Body of pancreas (tissue), 4 donors: ENCODE measurements at places on chromosomes 7 and 10. TPM values are rescaled to one million over a fixed set of nuclear protein-coding genes. Genes with fewer than 3 reads are reported as not detected.

Gene DYNC1I1
- 1.3 TPM for total RNA-seq

DNA sequence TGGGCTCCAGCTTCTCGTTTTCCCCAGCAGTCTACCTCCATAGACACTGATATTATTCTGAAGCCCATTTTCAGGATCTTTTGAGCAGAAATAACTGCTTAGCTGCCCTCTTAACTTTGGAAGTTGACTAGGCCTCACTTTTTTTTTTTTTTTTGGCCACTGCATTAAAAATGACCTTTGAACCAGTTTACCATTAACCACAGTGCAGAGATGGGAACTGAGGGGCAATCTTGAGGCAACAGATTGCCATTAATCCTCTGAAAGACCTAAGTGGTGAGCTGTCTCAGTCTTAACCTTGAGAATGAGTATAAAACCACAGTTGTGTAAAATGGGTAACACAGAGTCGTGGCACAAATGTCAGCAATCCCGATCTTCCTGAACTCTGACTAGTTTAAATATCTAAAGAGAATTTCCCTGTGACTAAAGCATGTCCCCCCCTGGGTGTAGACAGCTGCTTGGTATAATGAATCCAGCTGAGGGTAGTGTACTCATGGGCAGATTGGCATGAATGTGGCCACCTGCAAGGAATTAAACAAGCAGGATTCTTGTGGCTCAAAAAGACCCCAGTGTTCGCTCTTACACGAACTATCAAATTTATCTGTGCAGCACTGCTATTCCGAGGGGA lies 46.1 kb upstream of the FMC1 start:
- H3K4me1 ChIP-seq, result peaks cover 29% of the 10 kb centered on the region
- no peaks in the 10 kb centered on the region for H3K27me3 ChIP-seq
- no peak overlapping the region for H3K27ac ChIP-seq
- no peaks in the 10 kb centered on the region for H3K36me3 ChIP-seq
- no peak for DNase-seq
- no peak overlapping the region for H3K4me3 ChIP-seq

DNA sequence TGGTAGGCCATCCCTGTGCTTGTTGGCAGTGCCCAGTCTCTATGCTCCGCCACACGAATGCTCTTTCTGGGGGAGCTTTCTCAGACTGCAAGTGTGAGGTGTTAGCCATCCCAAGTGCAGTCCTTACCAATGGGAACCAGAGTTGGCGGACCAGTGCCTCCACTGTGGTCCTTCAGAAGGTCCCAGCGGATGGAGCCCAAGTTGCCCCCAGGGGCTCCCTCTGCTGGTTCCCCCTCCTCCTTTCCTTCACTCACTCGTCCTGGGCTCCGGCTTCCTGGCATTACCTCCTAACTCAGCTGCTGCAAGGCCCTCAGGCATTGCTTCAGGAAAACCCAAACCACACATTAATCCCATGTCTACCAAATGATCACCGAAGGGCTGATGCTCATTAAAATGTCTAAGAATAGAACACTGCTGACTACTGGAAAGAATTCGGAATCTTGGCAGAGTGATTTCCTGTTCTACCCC lies 139.8 kb downstream of the CUBN start:
- H3K4me1 ChIP-seq, result no peaks in the 10 kb centered on the region
- H3K27me3 ChIP-seq, result no peaks in the 10 kb centered on the region
- DNase-seq, result no peak
- H3K4me3 ChIP-seq, result no peak overlapping the region
- no peak overlapping the region for H3K27ac ChIP-seq

GRCh38 chr7:157151626-157152339 lies 13.1 kb downstream of the UBE3C start:
- no peaks in the 10 kb centered on the region for H3K27me3 ChIP-seq
- no peak overlapping the region for H3K4me3 ChIP-seq
- no peak overlapping the region for H3K27ac ChIP-seq
- H3K36me3 ChIP-seq, result no peaks in the 10 kb centered on the region
- no peak for DNase-seq
- peaks cover 21% of the 10 kb centered on the region for H3K4me1 ChIP-seq

DNA sequence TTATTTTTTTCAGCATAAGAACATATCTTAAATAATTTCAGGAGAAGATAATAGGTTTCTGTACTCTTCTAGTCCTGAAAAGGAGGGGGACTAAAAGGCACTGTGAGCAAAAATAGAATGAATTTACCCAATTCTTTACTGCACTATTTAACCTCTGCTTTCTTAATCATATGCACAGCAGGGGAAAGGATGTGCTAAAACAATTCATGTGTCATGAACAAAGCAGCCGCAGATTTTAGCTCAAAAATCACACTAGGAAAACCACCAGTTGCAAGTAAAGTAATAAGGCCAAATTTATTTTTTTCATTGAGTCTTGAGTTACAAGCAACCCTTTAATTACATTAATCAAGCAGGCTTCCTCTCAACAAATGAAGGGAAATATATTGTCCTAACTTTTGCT lies 80.1 kb downstream of the CABCOCO1 start:
- H3K27me3 ChIP-seq, result no peaks in the 10 kb centered on the region
- no peaks in the 10 kb centered on the region for H3K36me3 ChIP-seq
- H3K4me1 ChIP-seq, result peaks cover 5% of the 10 kb centered on the region
